KG1 (cell line): ENCODE measurements at places on chromosomes 5 and 9.

DNA sequence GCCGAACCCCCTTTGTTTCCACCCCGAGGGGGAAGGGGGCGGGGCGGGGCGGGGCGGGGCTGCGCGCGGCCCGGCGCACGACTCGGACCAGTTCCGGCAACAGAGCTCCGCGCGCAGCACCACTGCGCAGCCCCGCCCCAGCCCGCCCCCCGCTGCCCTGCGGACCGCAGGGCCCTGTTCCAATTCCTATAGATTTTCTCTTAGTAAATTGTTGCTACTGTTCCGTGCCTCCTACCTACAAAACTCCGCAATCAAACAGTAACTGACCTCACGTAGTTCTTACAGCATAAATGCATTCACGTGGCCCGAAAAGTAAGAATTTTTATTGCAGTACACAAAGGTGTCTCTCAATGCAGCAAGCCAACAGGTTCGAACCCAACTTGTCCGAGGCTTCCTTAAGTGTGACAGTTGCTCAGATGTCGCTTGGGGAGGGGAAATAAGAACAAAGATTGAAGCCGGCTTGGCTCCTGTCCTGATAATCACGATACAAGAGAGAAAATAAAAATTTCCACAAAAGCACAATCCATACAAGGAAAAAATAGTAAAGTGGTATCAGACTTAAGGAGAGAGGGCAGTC, 1.2 kb upstream of the RNF38 start:
- DNase-seq = no peak

DNA sequence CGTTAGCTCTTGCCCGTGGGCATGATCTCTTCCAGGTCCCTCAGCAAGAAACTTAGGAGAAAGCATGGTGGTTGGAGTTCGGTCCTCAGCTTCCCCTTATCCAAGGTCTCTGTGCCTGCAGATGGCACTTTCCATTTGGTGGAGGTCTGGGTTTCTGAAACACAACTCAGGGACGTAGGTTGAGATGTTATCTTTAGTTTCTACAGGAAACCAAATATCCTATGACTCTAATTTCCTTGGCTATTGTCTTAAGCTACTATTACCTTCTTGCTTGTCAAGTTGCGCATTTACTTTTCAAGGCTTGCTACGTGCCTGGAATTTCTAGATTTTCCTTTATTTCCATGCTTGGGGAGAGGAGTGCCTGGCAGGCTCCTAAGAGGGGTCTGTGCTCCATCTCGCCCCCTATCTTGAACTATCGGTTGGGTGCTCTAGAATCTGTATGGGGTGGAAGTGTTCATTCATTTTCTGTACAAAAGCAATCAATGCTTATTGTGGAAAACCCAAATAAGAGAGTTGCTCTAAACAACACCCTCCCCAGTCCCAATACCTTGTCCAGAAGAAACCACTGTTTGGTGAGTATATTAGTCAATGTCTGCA, 32.9 kb upstream of the KCNIP1 start:
- no peak for DNase-seq

GRCh38 chr5:62960781-62961180, 382.2 kb downstream of the LRRC70 start:
- no peak for DNase-seq

GRCh38 chr9:97314503-97314902, 7.0 kb downstream of the CCDC180 start:
- DNase-seq = no peak

GRCh38 chr5:142131394-142131793, 22.8 kb downstream of the NDFIP1 start:
- no peak for DNase-seq

- no peak for DNase-seq
Measured at GRCh38 chr5:152933056-152933455, 528.0 kb upstream of the NMUR2 start.

GRCh38 chr9:69672596-69673310, 582 bp upstream of the APBA1 start:
- DNase-seq = peak; percentile 56

DNA sequence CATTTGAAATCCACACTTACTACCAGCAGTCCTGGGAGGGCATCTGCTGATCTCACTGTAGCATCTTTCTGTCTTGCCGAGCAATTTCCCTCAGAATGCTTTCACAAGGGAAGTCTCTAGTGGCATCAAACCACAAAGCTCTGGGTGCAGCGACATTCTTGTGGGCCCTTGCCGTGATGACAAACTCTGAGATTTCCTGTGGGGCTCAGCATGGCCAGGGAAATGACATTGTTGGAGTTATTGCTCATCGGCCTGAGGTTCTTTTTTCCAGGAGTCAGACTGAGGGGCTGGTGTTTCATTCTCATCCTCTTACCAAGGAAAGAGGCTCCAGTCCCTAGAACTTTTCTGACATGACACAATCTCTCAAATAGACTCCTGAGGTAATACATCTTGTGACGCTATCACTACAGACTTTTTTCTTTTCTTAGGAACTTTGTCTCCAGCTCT, 51.4 kb downstream of the PFDN1 start:
- DNase-seq = peak; percentile 3

- DNase-seq = peak; percentile 23
Measured at GRCh38 chr9:111661150-111661801, at the start of gene GNG10. Gene GNG10, plus strand, starts transcription at chr9:111661605. Its CDS starts 30 bp downstream, at chr9:111661635.

GRCh38 chr5:154611341-154611767, 133.3 kb upstream of the HAND1 start:
- no peak for DNase-seq

DNA sequence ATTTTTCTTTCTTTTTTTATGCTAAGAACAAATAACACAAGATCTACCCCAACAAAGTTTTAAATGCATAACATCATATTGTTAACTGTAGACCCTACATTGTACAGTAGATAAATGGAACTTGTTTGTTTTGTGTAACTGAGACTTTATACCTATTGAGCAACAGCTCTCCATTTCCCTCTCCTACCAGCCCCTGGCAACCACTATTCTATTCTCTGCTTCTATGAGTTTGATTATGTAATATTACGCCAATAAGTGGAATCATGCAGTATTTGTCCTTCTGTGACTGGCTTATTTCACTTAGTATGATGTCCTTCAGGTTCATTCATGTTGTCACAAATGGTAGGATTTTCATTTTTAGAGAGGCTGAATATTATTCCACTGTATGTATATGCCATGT, 308.2 kb upstream of the PRR16 start:
- DNase-seq = no peak
